ENCODE measurements at places on chromosomes 13 and 19.

- no peak for DNase-seq
Observed at GRCh38 chr13:87622971-87623370, 48.2 kb upstream of the SLITRK5 start.

DNA sequence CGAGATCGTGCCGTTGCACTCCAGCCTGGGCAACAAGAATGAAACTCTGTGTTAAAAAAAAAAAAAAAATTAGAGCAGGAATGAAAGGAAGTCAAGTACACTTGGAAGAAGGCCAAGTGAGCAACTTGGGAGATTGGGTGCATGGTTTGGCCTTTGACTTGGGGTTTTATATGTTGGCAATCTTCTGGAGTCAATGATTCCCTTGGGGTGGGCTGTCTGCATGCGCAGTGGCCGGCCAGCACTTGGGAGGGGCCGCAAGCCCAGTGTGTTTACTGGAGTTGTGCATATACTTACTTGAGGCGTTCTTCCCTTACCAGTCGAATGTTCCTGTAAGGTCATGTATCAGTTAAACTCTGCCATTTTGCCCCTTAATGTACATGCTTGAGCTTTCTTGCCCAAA lies 103.9 kb downstream of the FAM216B start:
- DNase-seq: no peak

DNA sequence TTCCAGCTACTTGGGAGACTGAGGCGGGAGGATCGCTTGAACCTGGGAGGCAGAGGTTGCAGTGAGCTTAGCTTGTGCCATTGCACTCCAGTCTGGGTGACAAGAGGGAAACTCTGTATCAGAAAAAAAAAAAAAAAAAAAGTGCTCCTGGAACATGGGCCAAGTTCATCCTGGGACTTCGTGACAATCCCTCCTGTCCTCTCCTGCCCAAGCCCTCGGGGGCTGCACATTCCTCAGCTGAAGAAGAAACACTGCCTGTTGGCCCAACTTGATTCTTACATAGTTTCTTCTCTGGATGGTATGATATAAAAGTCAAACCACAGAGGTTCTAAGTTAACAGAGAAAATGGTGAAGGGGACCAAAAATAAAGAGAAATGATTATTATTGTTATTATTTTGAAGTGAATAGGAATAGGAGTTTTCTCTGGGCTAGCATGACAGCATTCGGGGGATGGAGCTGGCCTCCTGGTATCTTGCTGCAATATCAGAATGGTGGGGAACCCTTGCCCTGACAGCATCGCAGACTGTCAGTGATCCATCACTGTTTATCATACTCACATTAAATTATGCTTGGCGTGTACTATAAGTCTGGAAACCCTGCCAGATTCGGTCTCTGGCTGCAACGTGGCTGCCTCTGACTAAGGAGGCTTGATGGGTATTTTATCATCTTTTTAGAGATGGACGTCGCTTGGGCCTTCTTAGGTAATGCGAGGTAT lies 113.7 kb upstream of the OXGR1 start:
- no peak for DNase-seq

DNA sequence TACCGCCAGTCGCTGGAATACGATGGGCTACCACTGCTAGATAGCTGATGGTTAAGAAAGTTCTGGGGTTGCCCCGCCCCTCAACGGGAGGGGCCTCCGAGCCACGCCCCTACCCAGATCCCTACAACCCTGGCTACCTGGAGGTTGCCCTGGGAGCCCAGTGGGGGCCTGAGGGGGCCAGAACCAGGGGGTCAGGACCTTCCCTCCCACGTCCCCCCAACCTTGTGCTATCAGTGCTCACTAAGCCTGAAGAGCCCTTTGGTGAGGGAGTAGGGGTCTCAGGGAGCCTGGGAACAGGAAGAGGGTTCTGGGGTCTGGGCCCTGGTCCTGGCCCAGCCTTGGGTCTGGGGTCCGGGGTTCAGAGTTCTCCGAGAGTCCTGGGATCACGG lies 8.9 kb downstream of the OCEL1 start:
- DNase-seq: peak; percentile 50

GRCh38 chr19:6564393-6564792 lies 26.6 kb downstream of the CD70 start:
- no peak for DNase-seq
